ENCODE measurements at places on chromosomes 3 and 15. TPM values are rescaled to one million over a fixed set of nuclear protein-coding genes. Genes with fewer than 3 reads are reported as not detected.

Gene MESD
- 8.4 TPM for total RNA-seq

Gene RAD51
- 1.5 TPM for total RNA-seq

Gene STAC
- not detected for total RNA-seq

Gene KNL1
- 0.59 TPM for total RNA-seq

Gene EPHB1
- 0.49 TPM for total RNA-seq

Gene ROPN1
- not detected for total RNA-seq

Gene SEMA4B
- 8.0 TPM for total RNA-seq

Gene SLC6A11
- not detected for total RNA-seq

Gene TGM5
- not detected for total RNA-seq

Gene PLSCR5
- not detected for total RNA-seq

Gene ZMYND10
- total RNA-seq: 1.7 TPM

Gene ARNT2
- total RNA-seq: not detected

Measured in CD4-positive, alpha-beta T cell (primary cell).